ENCODE measurements at places on chromosomes 7 and 10.

GRCh38 chr7:158863611-158864506, 7.5 kb downstream of the DYNC2I1 start:
- no peak for DNase-seq

DNA sequence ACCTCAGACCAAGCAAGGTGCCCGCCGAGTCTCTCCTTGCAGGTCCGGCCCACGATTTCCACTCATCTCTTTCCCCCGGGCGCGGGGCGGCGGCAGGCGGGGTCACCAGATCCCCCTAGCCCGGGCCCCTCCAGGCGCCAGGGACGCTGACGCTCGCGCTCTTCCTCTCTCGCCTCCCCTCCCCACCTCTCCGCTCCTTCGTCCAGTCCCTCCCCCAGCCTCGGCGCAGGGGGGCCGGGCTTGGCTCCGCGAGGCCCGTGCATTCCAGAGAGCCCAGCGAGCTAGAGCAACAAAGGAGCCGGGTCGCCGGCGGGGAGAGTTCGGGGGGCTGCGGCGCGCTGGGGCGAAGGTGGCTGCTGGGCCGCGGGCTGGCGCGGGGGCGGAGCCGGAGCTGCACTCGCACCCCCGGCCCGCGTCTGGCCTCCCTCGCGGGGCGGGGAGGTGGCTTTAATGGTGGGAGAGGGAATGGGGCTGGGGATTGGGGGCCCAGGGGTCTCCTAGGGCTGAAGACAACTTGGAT, at the start of gene SMO:
SMO (plus strand) TSS at position 262 of the 520 bp plus-strand sequence. CDS start 519 bp downstream, outside the sequence.
- no peak for DNase-seq

- no peak for DNase-seq
Measured at GRCh38 chr10:70773965-70774809, 11.0 kb downstream of the TBATA start.

GRCh38 chr10:113480851-113481502, 71.9 kb upstream of the HABP2 start:
- DNase-seq, result no peak

DNA sequence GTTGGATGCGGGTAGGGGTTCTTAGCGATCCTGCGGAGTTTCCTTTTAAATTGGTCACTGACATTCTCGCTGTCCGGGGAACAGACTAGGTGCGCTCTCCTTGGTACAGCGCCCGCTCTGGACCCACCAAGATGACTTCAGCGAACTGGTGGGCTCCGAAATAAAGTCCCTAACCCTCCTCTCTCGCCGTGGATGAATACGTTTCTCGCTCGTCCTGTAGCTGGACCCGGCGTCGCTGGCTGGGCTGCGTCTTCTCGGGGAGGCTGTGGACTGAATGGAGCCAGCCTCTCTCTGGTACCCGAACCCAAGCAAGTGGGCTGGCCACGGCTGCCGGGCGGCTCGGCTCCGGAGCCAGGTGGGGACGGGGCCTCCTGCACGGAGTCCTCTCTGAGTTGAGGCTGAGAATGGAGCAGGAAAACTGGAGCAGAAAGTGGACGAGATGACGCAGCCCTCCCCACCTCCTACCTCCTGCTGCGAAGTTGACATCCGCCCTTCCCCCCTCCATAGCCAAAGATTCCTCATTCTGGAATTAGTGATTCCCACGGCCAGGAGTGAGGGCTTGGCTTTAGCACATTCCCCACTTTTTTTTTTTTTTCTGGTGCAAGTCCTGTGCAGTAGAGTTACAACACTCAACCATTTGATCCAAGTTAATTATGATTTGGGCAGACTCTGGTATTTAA, 1.5 kb downstream of the UNC5B start:
- no peak for DNase-seq

DNA sequence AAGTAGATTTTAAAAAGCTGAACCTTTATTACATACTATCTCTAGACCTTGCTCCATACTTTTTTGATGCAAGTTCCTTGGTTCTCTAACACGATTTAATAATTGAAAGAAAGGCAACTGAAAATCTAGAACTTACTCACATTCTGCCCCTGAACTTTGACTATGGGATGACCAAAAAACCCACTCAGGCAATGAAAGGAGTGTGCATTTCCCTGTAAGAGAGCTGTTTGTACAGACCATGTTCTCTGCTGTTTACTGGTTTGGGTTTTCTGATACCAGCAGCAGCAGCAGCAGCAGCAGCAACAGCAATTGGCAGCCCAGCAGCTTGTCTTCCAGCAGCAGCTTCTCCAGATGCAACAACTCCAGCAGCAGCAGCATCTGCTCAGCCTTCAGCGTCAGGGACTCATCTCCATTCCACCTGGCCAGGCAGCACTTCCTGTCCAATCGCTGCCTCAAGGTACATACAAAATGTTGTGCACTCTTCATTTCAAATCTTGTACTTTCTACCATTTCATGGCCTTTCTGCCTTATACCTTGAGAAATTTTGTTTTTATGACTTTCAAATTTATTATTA, 216.7 kb downstream of the FOXP2 start:
- DNase-seq, result no peak

- no peak for DNase-seq
Measured at GRCh38 chr7:55127622-55128081, 108.8 kb downstream of the EGFR start.

DNA sequence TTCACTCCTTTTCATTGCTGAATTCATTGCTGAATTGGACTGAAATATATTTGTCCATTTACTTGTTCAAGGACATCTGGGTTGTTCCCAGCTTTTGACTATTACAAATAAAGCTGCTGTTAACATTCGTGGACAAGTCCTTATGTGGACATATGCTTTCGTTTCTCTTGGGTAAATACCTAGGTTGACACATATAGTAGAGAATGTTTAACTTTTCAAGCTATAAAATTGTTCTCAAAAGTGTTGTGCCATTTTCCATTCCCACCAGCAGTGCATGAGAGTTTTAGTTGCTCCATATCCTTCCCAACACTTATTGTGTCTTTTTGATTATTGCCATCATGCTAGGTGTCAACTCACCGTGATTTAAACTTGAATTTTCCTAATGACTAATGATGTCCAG, 17.5 kb upstream of the CPVL start:
- no peak for DNase-seq

- DNase-seq, result no peak
Measured at GRCh38 chr10:55750458-55750857, 610.6 kb downstream of the ZWINT start.

DNA sequence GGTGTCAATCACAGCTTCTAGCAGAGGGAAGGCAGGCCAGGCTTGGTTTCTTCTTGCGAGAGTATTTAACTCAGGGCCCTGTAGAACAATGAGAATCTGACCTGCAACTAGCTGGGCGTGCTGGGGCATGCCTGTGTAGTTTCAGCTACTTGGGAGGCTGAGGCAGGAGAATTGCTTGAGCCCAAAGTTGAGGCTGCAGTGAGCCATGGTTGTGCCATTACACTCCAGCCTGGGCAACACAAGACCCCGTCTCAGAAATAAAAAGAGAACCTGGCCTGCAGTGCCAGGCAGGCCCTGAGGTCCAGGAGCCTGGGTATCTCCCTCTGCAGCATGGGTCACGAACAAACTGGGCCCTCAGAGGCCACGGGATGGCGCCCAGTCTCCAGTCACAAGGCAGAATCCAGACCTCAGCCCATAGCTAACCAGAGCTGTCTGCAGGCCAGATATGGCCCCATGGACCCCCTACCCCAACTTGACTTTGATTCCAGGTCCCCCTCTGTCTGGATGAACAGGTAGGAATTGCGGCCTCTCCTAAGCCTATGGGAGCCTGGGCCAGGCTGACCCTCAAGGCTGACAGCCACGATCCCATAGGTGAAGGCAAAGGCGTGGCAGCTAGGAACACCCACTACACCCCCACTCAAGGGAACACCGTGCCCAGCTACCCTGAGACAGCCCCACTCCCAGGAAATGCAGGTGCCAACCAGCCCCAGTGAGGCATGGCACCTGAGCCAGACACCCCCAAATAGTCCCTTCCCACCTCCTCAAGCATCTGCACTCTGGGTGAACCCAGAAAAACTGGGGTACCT, 102.7 kb upstream of the TNRC18 start:
- DNase-seq, result no peak
